ENCODE measurements at places on chromosomes 1 and 21.

GRCh38 chr1:248631354-248632008 lies 3.4 kb downstream of the OR2T11 start:
- no peak for DNase-seq

DNA sequence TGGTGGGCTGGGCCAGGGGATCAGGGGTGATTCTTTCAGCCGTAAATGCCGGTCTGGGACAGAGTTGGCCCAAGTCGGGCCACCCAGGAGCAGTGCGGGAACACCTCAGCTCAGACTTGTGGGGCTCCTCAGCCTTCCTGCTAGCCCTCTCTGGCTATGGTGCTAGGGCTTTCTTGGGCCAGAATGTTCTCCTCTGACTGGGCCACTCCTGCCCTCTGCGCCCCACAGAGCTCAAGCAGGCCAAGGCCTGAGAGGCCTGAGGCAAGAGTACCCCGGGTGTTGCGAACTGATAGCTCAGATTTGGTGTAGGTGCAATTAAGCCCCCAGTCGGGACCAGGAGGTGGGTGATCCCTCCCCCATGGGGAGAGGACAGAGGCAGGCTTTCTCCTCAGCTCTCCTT lies 51.8 kb downstream of the LGR6 start:
- no peak for DNase-seq

- DNase-seq = no peak
These were observed 10.5 kb downstream of the C1orf198 start for GRCh38 chr1:230857822-230858221.

- no peak for DNase-seq
These were observed 47.0 kb upstream of the AIM2 start for GRCh38 chr1:159123587-159123986.

DNA sequence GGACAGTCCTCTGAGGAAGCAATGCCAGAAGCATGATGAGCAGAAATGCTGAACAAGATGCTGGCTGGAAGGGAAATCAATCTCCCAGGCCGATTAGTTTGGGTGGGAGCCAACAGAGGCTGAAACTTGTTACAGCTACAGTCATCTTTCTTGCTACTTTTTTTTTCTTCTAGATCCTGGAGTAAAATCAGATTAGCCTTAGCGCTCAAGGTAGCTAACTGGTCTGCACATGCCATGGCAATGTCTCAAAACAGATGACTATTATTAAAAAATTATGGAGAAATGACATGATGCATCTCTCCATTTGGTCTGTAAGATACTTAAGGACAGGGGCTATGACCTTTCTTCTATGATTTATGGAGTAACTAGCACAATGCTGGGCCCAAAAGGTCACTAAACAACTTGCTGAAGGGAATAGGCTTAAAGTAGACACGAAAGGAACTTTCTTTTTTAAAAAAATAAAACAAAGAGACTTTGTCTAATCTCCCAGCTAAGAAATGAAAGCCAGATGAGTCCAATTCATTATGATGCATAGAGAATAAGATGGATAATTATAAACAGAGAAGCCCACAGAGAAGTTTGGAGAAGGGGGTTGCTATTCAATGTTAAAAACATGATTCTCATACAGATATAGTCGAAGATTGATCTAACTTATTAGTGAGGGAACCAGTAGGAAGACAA lies 42.5 kb downstream of the UTP25 start:
- DNase-seq = no peak

DNA sequence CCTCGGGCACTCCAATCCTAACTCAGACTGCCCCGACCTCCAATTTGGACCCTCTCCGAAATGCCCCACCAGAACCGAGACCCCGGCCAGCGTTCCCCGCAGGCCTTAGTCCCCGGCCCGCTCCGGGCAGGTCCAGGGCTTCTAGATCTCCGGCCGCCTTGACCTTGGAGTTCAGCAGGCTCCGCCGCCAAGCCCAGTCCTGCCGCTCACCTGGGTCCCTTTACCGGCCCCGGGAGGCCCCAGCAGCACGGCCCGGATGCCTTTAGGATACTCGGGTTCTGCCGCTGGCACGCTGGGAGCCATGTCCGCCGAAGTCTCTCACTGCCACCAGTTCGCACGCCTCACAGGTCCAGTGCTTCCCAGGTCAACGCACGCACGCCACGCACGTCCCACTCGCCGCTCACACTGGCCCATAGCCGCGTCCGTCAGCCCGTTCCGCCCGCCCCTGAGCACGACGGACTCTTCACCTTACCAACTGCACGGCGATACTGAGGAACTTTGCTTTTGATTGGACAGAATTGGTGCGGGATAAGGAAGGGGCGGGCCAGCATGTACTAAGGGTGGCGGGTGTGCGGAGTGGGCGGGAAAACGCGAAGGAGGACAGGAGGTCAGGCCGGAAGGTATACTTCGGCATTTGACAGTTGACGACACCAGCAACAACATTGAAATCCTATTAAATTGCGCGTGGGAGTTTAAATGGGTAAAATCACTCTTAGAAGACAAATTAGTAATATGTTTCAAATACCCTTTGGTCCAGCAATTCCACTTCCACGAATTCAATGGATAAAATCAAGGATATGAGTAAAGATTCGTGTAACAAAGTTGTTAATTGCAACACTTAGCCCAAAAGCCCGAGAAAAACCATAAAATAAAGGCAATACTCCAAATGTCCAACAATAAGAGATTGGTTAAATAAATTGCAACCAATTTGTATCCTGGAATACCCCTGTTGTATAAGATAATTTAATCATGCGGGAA lies at the start of gene AK2:
Gene AK2 (minus strand): TSS at position 358 of the 978 bp plus-strand sequence. CDS start 55 bp downstream, at position 303.
- DNase-seq = peak; percentile 99

DNA sequence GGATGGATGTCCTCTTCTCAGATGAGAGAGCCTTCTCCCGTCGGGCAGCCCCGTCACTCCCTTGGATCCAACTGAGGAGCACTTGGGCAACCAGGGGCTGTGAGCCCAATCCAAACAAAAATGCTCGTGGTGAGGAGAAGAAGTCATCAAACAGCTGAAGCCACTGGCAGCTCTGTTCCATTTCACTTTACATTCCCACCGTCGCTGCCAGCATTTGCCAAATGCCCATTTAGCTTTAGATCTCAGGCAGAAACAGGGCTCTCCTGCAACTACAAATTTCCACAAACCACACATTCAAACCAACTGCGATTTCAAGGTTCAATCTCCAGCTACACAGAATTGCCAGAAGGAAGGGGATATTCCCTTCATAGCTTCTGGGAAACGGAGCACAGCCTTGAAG lies 634.6 kb downstream of the SMYD3 start:
- DNase-seq = no peak

DNA sequence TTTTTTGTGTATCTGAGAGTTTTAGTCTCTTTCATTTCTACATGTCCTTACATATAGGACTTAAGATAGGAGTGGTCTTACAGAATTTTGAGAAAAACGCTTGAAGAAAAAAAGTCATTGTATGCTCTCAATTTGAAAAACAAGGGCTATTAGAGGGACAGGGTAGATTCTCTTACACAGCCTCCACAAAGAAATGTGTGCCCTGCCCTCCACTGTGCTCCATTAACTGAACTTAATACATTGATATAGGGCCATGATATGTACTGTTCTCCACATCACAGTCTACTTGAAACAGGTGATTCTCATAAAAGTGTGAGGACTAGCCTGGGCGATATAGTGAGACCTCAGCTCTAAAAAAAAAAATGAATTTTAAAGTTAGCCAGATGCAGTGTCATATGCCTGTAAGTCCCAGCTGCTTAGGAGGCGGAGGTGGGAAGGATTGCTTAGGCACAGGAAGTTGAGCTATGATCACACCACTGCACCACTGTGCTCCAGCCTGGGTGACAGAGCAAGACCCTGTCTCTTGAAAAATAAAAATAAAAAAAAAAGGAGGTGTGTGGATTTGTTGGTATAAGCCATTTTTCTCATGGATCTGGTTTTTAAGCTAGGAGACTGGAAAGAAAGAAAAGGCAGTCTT lies 77.0 kb downstream of the HMCN1 start:
- no peak for DNase-seq

- no peak for DNase-seq
These were observed 35.0 kb downstream of the TMPRSS2 start for GRCh38 chr21:41472753-41473548.

DNA sequence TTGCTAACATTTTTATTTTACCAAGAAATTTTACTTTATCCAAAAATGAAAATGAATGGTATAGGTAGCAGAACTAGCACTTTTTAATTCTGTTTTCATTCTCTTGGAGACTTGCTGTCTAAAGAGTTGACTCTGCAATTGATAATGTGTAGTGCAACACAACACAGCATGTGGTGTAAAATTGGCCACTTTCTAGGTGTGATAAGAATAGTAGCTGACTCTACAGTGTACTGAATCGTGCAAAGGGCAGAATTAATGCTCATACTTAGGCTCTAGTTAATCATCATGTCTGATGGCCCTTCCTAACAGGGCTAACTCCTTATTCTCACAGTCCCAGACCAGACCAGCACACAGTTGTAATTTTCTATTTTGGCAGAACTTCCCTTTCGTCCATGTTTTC lies 140.5 kb downstream of the NEK7 start:
- DNase-seq = no peak

DNA sequence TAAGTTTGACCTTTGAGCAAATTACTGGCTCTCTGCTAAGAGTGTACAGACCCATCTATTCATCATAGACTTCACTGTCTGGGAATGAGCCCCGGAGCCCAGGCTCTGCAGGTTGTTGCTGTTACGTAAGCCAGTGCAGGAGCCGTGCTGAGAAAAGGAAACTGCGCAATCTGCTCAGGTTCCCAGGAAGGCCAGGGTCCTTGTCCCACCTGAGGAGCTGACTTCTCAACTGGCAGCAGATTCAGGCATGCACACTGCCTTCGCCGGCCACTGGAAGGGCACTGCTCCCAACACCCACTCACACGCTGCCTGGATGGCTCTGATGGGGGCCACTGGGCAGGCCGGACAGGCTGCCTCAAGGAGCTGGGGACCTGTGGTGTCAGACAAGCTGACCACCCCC lies 19.5 kb downstream of the RCAN1 start:
- no peak for DNase-seq

DNA sequence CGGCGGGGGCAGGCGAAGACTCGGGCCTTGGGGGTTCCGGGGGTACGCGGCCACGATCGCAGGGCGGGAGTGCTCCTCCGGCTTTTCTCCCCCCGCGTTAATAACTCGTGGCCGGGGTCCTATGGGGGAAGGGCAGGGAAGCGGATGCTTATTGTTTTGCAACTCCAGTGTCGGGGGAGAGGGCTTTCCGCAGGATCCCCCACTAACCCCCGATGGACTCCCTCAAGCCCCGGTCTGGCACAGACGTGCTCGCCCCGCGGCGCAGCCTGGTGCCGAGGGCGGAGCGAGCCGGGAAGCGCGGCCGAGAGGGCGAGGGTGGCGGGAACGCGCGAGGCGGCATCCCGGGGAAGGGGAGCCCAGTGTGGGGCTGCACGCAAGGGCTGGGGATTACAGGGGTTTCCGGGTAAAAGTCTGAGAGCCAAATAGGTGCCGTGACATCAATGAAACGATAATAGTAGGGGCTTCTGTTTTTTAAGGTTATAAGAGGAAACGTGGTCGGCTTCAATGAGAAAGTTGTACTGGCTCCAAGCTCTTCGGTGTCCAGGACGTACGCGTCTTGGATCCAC lies 772 bp downstream of the UCK2 start:
- DNase-seq = peak; percentile 73

All from NCI-H1105 treated with DMSO at 0.1 percent for 48 hours (cell line).